ENCODE measurements at places on chromosomes 11 and 22.

DNA sequence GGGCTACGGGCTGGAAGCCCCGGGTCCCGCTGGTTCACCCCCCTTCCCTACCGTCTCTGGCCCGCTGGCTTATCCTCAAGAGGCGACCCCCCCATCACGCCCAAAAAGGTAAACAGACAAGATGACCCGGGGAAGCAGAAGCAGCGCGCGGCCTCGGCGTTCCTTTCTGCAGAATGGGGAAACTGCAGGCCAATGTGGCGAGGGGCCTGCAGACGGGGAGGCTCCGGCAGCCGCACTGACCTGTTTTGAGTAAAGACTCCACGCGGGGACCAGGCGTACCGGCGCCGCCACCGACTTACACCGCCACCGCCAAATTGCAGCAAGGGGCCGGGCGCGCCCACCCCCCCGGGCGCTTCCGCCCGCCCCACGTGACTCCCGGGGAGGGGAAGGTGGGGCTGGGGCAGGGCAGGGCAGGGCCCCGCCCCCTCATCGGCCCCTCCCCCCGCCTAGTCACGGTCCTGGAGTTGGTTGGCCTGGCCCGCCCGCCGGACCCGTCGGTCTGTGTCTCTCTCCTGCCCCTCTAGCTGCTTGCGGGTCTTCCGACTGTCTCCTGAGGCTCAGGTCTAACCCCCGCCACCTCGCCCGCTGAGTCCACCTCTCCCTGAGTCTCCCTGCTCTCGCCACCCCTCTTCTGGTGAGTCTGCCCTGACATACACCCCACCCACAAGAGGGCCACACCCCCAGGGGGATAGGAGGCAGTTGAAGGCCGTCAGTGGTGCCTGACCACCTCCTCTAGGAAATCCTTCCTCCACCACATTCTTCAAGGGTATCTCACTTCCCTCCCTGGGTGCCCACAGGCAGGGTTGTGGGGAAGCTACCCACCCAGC lies at the start of gene ARAP1:
Gene ARAP1, minus strand, starts transcription at position 321 of the 827 bp plus-strand sequence. CDS start 25,280 bp downstream, outside the sequence.
- peak; percentile 86 for DNase-seq

DNA sequence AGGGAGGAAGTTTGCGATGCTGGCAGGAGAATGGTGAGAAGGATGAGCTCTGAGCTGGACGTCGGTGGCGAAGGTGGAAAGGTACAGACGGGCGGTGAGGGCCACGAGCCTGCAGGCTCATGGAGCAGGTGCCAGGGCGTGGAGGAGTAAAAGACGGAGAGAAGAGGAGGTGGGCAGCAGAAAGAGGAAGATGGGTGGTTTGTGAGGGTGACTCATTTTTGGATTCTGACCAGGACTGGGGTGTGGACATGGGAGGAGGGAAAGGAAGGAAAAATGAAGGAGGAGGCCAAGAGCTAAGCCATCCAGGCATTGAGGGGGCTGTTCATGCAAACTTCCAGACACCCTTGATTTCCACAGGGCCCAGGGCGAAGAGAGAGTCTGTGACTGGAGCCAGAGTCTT lies 3.5 kb downstream of the ZDHHC24 start:
- DNase-seq = no peak

DNA sequence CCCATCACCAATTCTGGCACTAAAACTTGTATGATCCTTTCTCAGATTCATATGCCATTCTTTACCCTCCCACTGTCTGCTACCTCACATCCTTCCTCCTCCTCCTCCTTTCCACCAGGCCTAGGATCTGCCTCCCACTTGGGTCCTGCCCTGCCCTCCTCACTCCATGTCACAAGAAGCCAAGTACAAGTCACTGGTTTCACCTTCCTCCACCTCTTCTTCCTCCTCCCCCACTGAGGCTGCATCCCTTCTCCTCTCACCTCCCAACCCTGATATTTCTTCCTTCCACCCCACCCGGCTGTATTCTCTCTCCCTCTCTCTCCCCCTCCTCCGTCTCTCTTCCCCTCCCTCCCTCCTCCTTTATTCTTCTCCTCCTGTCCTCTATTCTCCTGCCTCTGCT lies 46.6 kb downstream of the LARGE1 start:
- DNase-seq = no peak

DNA sequence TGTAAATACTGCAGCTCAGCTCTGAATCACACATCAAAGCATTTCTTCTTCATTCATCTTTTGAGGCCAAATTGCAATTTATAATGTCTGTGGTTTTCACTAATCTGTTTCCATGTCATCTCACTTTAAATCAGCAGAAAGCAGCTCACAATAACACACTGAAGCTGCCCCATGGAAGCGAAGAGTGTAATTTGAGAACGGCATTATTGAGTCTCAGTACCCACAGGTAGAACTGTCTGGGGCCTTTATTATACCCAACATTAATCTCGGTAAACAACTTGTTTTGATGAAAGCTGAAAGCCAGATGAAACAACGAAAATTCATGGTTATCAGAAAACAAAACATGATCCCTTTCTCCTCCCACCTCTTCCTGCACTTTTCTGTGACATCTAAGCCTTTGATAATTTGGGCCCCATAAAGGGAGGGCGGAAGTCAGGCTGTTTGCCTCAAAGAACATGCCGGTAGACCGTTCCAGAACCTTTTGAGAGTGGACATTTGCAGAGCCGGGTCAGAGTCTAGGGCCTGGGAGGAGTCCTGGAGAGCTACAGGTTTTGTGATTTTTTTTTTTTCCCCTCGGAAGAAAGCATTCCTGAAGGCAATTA lies 68.2 kb upstream of the SESN3 start:
- DNase-seq = no peak

DNA sequence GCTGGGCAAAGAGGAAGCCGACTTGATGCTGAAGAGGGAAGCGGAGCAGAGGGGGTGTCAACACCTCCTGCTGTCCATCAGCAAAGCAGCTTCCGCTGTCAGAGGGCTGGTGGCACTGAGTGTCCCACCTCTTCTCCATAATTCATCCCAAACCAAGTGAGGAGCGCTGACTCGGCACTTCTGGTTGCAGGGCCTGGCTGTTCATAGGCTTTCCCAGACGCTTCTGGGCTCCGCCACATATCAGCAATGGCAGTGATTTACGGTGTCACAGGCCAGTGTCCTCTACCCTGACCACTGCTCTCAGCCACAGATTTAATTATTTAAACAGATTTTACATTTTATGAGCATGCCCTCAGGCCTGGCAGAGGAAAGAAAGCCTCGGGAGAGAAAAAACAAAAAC lies 70.1 kb upstream of the TENM4 start:
- no peak for DNase-seq

- no peak for DNase-seq
Observed at GRCh38 chr11:10294290-10294953, 403 bp upstream of the SBF2 start.

GRCh38 chr11:61058583-61059259 lies 43.6 kb upstream of the CD5 start:
- no peak for DNase-seq

GRCh38 chr11:123973816-123974215 lies 3.8 kb downstream of the OR10S1 start:
- DNase-seq = no peak

GRCh38 chr11:93016595-93016994 lies 47.1 kb downstream of the MTNR1B start:
- no peak for DNase-seq

GRCh38 chr22:47036936-47037485 lies 274.6 kb downstream of the TBC1D22A start:
- DNase-seq = no peak

DNA sequence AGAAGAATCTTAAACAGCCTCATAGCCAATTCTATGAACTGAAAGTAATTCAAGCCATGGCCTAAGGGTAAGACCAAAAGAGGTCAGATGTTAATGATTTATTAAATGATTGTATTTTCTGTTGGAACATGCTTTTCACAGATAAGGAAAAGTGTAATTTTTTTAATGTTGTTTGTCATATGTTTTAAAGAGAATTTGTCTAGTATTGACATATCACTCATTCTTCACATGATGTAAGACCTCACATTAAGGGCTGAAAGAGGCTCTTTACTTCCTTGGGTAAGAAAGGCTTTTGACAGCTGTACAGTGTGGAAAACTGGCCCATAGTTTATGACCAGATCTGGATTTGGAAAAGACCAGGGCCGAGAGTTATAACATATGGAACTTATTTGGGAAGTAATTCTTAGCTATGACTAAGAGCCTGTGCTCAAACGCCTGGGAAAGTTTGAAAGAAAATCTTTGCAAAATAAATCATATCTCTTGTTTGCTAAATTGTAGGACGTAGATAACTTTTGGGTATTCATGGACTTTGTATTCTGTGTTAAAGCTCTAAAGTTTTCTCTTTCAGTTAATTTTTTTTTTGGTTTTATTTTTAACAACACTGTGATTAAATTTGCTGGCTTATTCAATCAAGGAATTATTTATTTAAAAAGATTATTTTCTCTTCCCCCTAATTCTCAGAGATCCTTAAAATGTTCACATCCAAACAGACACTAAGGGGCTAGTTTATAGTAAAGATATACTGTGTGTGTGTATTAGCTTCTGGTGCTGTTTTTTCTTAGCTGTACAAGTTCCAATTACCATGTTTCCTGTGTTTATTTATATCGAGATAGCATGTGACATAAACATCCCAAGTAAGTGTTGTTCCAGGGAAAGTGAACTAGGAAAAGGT lies 162.2 kb downstream of the ARHGAP42 start:
- no peak for DNase-seq
